ENCODE measurements at places on chromosomes 13 and 19.

- peak; percentile 28 for DNase-seq
Observed at GRCh38 chr13:107650081-107650701, 565.1 kb downstream of the LIG4 start.

GRCh38 chr13:97695684-97696083, 257.8 kb upstream of the IPO5 start:
- no peak for DNase-seq

GRCh38 chr19:16804176-16804575, 25.0 kb upstream of the SIN3B start:
- no peak for DNase-seq

DNA sequence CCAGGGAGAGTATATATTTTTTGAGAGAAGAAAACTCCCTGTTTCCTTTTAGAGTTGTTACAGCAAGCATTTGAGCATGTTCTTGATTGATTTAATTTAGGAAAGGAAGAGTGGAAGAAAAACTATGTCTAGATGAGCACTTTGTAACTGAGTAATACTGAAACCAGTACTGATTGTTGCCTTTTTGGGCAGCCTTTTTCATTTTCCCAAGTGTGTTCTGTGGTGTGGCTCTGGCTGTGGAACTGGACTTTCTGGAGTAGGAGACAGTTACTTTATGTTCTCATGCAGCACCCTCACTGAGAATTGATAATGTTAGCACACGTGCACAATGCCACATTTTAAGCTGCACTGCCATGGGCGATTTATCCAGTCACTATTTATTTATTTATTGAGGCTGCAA, 211.5 kb downstream of the LMO7 start:
- no peak for DNase-seq

- DNase-seq = no peak
Observed at GRCh38 chr19:36526581-36526980, 1.5 kb downstream of the ZNF260 start.

GRCh38 chr13:38685974-38686576, 802 bp upstream of the FREM2 start:
- no peak for DNase-seq

DNA sequence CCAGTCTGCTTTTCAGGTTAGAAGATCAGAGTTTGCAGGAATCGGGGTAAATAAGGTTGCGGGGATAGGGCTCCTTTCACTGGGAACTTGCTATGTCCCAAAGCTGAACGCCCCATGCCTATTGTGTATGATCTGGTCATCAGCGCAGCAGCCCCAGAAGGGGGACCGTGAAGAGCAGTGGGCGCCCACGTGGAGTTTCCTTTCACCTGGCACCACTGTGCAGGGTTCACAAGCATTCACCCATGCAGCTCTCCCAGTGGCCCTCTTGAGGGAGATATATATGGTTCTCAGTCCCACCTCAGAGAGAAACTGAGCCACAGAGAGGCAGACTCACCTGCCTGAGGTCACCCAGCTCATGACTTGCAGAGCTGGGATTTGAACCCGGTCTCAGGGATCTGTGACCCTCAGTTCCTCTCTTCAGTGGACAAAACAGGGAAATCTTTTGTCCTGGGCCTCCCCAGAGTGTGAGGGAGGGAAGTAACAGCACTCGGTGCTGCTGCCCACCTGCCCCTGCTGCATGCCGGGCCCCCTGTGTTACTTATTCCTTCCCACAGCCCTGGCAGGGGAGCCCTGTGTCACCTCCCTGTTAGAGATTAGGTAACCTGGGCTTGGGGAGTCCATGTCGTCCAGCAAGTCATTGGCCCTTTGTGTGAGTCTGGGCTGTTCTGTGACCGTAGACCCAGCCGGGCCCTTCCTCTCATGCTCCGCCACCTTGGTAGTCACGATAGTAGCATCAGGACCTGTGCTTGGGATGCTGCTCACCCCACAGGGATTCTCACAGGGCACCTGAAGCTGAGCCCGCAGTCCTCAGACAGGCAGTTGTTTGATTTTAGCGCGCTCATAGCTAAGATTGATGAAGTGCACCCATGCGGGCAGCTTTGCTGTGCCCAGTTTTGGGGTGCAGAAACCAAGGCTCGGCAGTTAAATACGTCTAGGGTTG, 27.9 kb downstream of the PPP5C start:
- DNase-seq = no peak

DNA sequence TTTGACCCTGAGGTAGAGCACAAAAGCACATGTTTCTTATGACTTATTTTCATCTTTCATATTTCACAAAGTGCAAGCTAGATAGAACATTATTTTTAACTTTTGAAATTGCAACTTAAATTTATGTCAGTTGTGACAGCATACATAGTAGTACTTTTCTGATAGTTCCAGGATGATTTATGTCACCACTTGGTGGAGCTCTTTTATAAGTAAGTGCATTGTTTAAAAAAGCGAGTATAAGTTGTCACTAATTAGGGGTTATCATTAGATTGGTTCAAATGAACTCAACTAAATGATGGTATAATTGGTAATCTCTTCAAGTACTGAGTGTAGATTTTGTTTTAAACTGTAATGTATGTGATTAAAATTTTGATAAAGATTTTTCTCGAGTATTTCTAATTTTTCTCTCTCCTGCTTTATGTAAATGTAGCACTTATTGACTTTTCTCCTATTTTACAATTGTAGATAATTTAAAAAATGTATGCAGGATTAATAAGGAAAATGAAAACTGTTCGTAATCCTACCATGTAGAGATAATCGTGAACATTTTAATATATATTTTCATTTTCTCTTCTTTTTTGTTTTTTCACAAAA, 31.1 kb downstream of the RB1 start:
- no peak for DNase-seq

- no peak for DNase-seq
Observed at GRCh38 chr13:71513411-71514033, 353.5 kb downstream of the DACH1 start.

DNA sequence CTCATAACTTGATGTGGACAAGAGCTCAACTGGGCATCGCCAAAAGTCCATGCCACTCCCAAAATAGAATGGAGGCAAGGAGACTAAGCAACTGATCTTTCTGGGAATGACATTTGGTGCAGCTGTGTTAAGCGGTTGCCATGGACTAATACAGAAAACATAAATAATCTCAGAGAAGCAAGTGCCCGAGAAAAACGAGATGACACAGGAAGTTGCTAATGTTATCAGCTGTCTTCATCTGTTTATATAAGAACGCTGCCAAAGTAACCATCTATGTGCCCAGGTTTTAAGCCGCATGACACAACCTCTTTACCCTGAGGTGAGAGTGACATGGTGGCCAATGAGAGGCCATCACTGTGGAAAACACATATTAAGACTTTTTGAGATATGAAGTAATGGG, 54.9 kb upstream of the SACS start:
- DNase-seq = no peak

- peak; percentile 30 for DNase-seq
Observed at GRCh38 chr19:29121684-29122083, 91.3 kb downstream of the UQCRFS1 start.

DNA sequence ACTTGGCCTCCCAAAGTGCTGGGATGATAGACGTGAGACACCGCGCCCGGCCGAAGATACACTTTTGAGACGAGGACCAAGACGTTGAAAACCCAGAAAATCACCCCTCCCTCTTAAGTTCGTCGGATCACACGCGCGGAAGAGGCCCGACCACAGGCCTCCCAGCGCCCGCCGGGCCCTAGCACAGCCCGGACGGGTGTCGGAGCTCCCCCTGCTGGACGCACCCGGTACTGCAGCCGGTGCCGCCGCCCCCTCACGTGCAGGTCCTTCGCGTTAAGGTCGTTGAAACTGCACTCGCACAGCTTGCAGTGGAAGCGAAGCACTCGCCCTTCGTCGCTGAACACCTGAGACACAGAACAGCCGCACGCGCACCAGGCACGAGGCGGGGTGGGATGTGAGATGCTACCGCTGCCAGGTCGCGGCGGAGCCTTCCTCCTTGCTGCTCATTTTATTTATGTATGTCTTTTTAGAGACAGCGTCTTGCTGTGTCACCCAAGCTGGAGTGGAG, 35.7 kb upstream of the MATK start:
- peak; percentile 61 for DNase-seq

- DNase-seq = peak; percentile 51
Observed at GRCh38 chr13:40401911-40402776, 264.3 kb downstream of the FOXO1 start.

DNA sequence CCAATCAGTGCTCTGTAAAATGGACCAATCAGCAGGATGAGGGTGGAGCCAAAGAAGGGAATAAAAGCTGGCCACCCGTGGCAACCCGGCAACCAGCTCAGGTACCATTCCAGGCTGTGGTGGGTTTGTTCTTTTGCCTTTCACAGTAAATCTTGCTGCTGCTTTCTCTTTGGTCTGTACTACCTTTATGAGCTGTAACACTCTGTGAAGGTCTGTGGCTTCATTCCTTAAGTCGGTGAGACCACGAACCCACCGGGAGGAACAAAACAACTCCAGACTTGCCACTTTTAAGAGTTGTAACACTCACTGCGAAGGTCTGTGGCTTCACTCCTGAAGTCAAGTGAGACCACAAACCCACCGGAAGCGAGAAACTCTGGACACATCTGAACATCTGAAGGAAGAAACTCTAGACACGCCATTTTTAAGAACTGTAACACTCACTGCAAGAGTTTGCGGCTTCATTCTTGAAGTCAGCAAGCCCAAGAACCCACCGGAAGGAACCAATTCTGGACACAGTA, 16.5 kb upstream of the SPACA6 start:
- no peak for DNase-seq

DNA sequence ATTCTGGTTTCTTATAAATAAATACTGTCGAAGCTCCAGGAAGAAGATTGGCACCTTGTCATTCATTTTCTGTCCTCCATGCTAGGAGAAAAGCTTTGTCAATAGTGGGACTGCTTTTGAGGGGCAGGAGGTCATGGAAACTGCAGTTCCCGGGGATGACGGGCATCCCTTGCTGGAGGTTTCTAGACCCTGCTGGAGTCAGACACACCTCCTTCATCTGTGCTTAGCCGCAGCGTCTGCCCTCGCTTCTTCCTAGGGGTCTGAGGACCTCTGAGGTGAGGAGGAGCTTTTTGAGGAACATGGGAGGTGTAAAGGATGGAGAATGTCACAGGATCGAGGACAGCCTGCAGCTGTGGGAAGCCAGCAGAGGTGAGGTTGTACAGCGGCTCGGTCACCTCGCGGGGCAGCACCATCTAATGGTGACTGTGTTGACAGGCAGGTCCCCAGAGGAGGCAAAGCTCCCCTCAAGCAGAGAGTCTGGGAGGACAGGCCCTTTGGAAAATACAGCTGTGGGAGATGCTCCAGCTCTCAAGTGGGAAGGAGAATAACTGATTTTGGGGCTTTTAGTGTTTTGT, 172.7 kb upstream of the RNF113B start:
- DNase-seq = no peak

GRCh38 chr13:60397704-60398378, 821 bp downstream of the TDRD3 start:
- peak; percentile 29 for DNase-seq

GRCh38 chr13:113364311-113364889, 470 bp upstream of the GRTP1 start:
- no peak for DNase-seq

DNA sequence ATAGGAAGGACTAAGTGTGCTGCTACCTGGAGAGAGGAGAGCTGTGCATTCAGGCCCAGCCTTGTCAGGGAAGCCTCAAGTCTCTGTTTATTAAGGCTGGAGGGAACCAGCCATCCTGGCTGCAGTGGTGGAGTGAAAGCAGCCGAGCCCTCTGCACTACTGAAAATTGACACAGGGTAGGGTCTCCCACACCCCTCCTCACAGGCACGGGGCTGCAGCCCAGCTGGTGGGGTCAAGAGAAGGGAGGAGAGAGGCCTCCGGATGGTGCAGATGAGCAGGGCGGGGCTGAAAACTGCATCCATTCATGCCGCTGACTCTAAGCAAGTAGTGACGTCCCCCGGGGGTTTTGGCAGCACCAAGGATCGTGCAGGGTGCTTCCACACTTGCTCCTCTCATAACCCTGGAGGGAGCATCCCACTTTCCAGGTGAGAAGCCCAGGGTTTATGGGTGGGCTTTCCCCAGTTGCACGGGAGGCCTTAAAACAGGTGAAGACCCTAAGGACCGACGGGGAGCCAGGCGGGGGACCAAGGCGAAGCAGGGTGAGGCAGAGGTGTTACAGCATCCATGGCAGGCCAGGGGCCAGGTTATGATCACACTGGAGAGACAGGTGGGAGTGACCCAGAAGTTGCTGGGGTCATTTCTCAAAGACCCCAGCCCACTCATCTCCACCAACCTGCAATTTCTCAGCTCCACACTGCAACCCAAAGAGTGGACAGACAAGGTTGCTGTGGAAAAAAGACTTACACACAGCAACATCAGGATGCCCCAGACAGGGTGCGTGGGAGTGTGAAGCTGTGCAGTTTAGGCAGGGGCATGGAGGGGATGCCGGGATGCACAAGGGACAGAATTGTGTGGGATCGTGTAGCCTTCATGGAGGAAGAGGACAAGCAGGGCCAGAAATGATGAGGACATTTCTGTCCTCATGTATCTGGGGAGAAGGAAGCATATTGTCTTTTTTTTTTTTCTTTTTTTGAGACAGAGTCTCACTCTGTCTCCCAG, 36.8 kb downstream of the VSTM2B start:
- DNase-seq = no peak

- DNase-seq = no peak
Observed at GRCh38 chr13:113105032-113105920, at the start of gene F7. Gene F7 (plus strand): TSS chr13:113105791. CDS start chr13:113105842, 51 bp downstream.

DNA sequence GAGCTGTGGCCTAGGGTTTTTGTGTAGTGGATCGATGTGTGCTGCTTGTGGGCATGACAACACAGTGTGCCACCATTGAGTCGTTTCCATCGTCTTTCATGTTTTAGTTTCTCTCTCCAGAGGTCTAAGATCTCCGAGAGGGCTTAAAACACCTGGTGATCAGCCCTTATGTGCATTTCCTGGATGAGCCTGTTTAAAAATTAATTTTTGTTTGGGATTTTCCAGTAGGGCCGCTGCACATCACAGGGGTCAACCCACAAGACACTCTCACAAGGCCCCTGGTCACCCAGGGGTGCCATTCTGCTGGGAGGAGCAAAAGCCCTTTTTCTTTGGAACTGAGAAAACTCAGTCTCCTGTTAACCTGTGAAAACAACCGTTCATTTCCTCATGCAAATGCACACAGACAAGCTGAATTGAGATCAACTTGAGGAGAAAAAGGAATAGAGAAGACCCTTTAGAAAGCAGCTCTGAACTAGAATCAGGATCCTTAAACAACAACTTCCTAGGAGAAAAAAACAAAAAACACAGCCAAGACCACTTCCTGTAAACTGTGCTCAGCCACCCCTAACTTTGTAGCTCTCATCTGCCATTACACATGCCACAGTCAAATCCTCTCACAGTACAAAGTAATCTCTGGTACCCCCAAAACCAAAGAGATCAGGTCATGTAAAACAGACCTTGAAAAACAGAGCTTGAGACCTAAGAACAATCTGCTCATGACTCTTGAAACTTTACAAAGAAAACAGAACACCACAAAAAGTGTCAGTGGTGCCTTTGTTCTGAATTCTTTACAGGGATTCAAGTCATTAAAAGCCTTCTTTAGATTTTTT, 8.3 kb upstream of the MTRF1 start:
- no peak for DNase-seq
